ENCODE measurements at places on chromosomes 1 and 21.

DNA sequence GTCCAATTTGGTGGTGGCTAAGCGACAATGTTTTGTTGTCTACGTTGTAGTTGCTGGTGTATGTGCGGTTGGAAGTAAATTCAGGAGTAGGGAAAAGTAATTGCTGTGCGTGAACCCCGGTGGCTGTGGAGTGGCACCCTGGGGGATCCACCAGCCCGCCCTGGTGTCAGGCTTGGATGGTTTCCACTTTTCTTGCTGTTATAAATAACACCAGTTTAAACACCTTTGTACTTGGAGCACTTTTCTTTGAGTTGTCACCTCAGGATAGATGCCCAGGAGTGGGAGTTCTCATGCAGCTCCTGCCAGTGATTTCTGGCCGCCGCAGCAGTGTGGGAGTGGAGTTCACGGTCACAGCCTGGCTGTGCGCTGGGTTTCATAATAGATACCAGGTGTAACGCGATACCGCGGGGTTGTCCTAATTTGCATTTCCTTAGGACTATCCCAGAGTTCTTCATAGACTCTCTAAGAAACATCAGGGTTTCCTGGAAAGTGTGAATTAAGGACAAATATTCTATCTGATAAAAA lies 12.8 kb upstream of the TMEM200B start:
- no peak for DNase-seq

DNA sequence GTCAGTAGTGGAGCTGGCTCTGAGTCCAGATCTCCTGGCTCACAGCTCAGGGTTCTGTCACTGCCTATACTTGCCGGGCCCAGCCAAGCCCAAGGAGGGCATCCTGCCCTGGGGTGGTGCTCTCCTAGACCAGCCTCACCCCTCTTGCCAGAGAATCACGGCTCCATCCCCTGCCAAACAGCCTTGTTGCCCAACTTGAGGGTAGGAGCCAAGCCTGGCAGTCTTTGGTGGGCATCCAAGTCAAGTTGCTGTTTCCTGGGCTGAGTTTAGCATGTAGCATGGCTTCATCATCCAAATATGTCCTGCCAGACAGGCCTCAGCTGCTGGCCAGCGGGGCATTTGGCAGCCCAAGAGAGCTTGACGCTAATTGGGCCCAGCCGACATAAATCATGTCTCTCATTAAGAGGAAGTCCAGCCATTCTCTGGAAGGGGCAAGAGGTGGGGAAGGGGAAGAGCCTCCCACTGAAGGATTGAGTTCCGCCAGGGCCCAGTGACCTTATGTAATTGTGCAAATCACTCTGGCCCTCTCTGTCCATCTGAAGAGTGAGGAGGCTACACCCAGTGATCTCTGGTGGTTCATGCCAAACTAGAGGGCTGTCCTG lies 22.6 kb upstream of the TRABD2B start:
- no peak for DNase-seq

GRCh38 chr1:94332952-94333351 lies 85.2 kb upstream of the ABCD3 start:
- no peak for DNase-seq

DNA sequence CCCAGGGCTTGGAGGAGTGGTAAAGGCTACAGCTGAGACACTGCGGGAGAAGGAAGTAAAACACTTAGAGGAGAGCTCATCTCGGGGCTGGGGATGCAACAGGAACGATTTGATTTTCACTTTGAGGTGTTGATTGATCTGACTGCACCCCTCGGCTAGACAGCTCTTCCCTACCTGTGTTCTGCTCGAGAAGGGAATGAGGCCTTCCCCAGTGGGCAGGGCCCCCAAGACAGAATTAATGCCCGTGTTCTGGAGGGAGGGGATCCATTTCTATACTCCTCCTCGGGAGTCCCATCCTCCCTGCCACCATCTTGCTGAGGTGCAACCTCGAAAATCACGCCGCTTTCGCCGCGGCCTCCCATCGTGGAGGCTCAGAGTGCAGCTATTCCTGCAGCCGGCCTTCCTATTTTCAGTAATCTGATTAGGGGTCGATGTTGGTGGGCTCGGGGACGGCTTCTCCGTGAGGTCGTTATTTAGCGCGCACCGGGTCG lies 2.4 kb downstream of the ATP2B4 start:
- DNase-seq: no peak

DNA sequence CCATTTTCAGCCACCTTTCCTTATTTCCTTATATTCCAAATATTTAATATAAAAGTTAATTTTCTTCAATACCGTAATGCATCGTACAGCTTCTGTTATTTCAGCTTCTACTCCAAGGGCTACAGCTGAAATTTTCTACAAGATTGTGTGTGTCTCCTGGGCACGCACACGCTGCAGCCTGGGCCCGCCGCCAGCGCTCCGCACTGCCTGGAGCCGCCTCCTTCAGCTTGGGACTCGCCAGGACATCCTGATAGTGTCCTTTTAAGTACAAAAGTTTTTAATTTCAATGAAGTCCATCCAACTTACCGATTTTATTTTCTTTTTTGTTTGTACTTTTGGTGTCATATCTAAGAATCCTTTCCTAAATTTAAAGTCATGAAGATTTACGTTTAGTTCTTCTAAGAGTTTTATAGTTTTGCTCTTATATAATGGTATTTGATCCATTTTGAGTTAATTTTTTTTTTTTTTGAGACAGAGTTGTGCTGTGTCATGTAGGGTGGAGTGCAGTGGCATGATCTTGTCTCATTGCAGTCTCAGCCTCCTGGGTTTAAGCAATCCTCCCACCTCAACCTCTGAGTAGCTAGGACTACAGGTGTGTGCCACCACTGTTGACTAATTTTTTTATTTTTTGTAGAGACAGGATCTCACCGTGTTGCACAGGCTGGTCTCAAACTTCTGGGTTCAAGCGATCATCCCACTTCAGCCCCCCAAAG lies 82.8 kb downstream of the AXDND1 start:
- no peak for DNase-seq
